Epithelial cell of prostate (primary cell): ENCODE measurements at places on chromosomes 16 and 17.

DNA sequence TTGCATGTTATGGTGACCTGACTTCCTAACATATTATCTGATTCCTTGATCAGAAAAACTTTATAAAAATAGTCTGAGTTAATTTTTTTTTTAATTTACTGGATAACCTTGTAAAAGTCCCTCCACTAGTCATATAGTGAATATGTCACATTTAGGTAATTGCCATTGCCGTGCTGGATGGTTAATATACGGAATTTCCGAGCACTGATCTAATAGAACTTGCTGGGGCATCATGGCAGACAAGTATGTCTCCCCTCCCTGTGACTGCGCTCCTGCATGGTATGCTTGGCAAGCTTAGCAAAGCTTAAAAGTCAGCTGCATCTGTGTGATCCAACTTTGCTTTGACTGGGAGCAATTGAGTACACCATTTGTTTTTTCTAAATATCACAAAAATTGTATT is 239.4 kb upstream of the TBX2 start:
- no peak for DNase-seq

DNA sequence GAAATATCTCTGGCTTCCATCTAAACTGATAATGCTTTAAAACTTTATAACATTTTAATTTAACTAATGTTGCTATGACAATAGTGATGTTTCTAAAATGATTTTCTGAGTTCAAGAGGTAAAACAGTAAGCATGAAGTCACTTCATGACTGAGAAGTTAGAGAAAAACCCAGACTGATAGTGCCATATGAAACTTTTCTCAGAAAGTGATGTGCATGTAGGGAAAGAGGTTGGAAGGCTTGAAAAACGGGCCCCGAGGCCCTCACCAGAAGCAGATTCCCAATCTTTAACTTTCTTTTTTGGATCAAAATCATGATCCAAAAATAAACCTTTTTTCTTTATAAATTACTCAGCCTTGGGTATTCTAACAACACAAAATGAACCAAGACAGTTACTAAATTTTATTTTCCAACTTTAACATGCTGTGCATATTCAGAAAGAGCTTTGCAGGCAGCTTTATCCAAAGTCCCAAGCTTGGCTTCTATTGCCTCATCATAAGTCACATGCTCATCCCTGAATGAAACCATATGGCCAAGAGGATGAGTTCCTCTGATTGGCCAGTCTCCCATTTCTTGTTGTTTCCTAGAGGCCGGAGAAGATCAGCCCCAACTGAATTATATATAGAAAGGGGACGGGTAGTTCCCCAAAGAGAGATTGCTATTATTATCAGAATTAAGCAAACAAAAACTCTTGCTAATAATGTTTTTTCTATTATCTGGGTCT is 357.6 kb upstream of the SALL1 start:
- DNase-seq, result no peak

GRCh38 chr17:72699545-72699944 is 392.9 kb downstream of the SLC39A11 start:
- DNase-seq, result no peak

GRCh38 chr17:75205037-75205792 is at the start of gene NUP85:
NUP85 (plus strand) TSS chr17:75205679; CDS start chr17:75205762, 83 bp downstream.
- DNase-seq, result peak; percentile 45

DNA sequence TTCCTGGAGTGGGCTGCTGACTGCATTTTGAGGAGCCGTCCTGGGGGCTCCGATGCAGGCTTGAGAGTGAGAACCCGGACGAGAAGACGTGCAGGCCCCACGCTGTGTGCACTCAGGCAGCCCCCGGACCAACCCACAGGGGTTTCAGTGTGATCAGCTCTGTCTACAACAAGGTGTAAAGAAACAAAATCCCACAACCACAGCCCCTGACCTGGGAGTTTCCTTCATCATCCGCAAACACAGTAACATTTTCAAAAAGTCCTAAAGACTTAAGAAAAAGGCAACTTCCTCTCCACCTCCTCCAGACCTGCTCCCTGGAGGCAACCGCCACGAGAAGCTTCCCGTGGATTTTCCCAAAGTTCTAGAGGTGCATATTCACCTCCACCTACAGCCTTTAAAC is 15.4 kb upstream of the MEAK7 start:
- no peak for DNase-seq

DNA sequence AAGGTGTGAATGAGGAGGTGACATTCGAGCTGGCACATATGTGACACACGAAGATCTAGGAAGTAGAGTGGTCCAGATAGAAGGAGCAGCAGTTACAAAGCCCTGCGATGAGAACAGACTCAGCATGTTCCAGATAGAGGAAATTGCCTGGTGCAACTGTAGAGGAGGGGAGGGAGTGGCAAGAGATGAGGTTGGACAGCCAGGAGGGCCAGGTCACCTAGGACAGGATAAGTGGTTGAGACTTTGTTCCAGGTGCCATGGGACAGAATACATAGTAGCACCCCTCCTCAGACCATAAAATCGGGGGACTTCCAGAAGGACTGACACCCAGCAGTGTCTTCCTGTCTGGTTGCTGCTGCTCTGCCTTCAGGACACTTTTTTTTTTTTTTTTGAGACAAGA is 11.0 kb upstream of the CENPT start:
- DNase-seq, result no peak

DNA sequence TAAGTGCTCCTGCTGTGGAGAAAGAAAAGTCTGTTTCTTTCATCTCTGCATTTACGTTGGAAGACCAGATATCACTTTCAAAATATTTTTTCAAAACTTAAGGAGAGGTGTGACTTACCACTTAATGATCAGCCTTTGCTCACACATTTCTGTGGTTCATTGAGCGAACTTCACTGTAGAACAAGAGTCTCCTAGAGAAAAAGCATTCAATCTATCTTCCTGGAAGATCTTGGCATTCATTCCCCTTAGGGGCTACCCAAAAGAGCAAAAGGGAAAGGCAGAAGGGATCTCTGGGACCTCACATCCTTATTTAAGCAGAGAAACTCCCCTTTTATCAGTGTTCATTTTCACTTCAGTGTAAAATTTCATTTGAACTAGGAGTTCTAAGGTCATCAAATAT is 61.2 kb downstream of the HS3ST3A1 start:
- no peak for DNase-seq

- no peak for DNase-seq
Observed at GRCh38 chr16:57266531-57267260, 17.8 kb downstream of the PLLP start.

GRCh38 chr17:32239456-32239855 is 26.2 kb upstream of the RHBDL3 start:
- no peak for DNase-seq

- peak; percentile 2 for DNase-seq
Observed at GRCh38 chr16:52837251-52837650, 215.4 kb downstream of the CHD9NB start.

DNA sequence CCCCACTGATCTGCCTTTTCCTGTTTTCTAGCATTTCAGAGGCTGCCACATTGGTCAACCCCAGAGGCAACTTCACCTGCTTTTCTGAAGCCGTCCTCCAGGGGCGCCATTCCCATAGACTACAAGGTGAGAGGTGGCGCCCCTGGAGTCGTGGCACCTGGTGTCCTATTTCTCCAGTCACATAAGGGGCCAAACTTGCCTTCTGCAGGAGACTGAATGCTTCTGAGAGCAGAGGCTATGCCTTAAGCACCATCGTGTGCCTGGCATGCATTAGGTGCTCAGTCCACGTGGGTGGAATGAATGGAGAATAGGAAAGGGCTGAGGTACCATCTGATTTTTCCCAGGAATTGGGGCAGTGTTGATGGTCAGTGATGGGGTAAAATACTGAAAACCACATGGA is 164.8 kb downstream of the HAPSTR1 start:
- no peak for DNase-seq

- no peak for DNase-seq
Observed at GRCh38 chr17:59572301-59572924, 7.0 kb downstream of the DHX40 start.
